Amygdala (tissue), 56 donors: ENCODE measurements at places on chromosomes 4 and X.

- DNase-seq, result no peak
Measured at GRCh38 chr4:85474818-85475630, at the start of gene ARHGAP24. TSS of gene ARHGAP24 (plus strand) at chr4:85475150.

DNA sequence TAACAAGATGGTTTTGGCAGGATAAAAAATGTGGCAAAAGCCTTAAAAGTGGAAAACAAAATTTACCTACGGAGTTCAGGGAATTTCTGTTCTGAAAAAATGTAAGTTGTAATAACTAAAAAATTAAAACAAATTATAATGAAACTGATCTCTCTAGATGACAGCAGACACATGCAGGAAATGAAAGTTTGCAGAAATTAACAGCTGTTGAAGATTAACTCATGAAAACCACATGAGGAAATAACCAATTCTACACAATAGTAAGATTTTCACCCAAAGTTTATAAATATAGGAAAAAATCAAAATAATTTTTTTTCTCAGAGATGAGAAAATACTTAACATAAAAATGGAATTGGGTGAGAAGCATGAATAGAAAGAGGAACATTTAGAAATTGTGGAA is 47.5 kb upstream of the UGT2B15 start:
- DNase-seq, result no peak

DNA sequence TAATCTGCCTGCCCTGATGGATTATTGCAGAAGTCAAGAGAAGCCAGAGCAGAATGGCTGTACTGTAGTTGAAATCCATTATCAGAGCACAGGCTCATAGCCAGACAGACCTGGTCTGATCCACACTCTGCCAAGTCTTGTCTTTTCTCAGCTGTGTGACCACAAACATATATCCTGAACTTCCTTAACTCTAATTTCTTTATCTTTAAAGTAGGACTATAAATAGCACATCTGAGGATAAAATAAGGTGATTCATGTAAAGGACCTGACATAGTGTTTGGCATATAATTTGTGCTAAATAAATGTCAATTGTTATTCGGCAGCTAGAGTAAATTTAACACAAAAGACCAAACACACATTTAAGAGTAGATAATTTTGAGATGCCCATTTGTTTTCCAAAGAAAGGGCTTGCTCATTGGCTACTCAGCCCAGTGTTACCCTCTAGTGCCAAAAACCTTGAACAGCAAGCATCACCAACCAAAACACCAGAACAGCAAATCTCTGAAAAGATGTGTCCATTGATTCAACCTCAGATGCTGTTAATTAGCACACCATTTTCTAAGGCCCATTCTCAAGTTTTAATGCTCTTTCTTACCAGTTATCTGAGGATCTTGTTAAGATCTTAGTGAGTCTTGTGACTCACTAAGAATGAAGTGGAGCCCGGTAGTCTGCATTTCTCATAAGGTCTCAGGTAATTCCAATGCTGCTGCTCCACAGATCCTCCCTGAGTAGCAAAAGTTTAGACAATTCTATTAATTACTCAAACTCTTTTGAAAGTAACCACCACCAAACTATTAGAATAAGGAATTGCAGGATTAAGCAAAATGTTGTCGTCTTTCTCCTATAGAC is 108.8 kb downstream of the HHIP start:
- DNase-seq, result no peak

DNA sequence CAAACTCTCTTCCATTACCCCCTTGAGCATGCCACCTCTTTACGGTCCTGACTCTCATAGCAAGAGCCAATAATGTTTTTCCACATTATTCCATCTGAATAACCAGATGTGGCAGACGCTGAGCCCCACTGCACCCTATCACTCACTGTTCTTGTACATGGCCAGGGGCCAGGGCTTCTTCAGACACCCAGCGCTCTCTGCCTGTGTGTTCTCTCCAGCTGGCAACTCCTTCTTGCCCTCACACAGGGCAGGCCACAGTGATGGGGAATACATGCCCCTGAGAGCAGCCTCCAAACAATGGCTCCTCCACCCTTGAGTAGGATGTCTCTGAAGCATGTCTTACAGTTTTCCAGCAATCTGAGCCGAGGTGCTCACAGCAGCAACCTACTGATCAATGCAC is 50.8 kb upstream of the STIM2 start:
- DNase-seq, result no peak

DNA sequence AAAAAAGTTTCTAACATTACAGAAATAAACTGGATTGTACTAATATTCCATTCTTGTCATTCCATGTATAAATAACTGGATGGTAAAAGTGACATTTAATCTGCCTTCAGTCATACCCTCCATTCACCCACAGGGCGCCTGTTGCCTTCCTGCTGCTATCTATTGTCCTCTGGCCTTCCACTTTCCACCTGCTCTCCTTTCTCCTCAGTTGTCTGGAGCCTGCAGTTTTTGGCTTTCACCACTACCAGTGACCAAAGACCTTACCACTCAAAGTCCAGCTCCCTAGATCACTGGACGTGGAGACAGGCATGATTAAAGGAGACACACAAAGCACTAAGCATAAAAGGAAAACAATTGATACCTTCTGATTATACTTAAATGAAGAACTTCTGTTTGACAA is 46.2 kb upstream of the NHS start:
- no peak for DNase-seq

GRCh38 chr4:73730867-73731266 is 9.5 kb upstream of the CXCL8 start:
- DNase-seq, result no peak

DNA sequence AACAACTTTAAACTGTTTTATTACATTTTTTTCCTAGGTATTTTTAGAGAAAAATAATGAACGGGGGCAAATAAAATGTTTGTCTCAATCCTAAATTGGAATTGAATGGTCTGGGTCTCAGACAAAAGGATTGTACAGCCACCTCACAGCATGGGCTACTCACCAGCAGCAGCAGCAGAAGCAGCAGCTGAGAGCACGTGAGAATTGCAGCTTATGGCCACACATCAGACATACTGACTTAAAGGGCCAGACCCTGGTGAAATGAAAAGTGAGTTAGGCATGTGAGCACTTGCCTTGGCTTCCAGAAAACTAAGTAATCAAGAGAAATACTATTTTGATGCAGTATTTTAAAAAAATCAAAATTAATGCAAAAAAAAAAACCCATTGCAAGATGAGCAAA is 56.6 kb downstream of the AASDH start:
- DNase-seq, result no peak

- no peak for DNase-seq
Measured at GRCh38 chr4:187276736-187277408, 553.2 kb upstream of the FAT1 start.

- no peak for DNase-seq
Measured at GRCh38 chr4:15233264-15233597, 194.6 kb upstream of the C1QTNF7 start.

- no peak for DNase-seq
Measured at GRCh38 chr4:25160714-25161592, 704 bp upstream of the SEPSECS start.

- DNase-seq, result no peak
Measured at GRCh38 chr4:71009890-71010588, 16.6 kb downstream of the DCK start.
